Stimulated activated CD4-positive, alpha-beta T cell treated with anti-CD3 and anti-CD28 coated beads, Interleukin-4, amount 100 ng/mL, for 4 hours (primary cell): ENCODE measurements at places on chromosomes 13 and 19.

- no peak for DNase-seq
Measured at GRCh38 chr19:45816236-45817009, 1.3 kb upstream of the RSPH6A start.

GRCh38 chr19:10113964-10114650, 2.6 kb downstream of the P2RY11 start:
- DNase-seq = no peak

DNA sequence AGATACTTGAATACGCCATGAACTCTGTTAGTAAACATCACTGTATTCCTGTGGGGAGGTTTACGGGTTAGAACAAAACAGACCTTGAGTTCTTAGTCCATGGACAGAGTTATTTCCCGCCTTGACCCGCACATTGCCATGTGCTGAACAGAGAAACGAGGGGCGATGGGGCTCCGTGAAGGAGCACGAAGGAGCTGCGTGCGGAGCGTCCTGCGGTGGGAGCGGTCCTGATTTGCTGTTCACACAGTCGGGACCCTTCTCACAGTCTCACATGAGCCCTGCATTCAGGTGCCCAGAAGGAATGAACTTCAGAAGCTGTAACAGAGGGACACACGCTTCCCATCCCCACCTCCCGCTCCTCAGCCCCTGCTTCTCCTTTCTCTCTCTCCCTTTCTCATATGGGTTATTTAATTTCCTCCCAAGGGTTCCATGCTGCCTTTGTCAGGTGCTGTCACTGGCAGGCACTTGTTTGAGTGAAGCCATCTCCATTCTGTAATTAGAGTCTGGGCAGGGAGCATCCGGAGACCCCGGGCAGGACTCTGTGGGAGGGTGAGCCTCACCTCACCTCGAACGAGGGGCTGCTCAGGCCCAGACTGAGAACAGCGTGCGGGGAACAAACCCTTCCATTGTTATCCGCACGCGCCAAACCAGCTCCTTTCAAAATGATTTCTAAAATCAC, 76.9 kb downstream of the TEX29 start:
- DNase-seq = no peak

DNA sequence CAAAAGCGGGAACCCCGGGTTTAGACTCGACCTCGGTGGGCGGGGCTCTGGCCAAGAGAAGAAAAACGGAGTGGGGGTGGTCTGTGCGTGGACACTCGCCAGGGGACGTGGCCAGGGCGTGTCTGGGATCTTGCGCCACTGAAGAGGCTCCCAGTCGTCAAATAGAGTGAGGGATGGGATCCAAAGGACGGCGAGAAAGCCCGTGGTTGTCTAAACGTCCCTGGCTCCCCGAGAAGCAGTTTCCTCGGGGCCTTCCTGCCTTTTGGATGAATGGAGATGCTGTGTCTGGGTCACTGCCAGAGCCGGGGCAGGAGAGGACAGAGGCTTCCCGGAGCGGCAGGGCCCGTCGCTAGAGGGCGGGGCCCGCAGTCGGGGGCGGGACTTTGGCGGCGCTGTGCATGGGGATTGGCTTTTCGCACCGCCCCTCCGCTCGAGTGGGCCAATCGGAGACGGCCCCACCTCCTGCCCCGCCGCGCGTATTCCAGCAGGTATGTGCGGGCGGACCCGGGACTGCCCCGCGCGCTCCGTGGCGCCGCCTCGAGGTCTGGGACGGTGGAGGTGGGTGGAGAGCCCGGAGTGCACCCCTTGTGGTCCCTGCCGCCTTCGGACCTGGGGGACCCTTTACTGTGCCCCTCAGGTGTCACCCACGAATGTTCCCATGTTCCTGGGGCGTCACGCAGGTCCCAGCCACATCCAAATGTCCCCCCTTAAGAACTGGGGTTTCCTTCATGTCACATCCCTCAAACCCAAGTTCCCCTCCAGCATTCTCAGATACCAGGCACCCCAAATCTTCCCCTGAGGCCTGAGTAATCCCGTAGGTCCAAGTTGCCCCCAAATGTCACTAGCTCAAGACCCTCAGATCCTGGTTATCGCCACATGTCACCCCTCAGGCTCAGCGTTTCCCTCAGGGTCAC, 38.3 kb downstream of the ZSWIM4 start:
- DNase-seq = peak; percentile 93

GRCh38 chr13:30337061-30337610, 29.8 kb upstream of the KATNAL1 start:
- DNase-seq = no peak

- DNase-seq = no peak
Measured at GRCh38 chr13:45336025-45336800, 4.8 kb downstream of the TPT1 start.

GRCh38 chr19:49335784-49336481, 727 bp downstream of the CD37 start:
- no peak for DNase-seq

DNA sequence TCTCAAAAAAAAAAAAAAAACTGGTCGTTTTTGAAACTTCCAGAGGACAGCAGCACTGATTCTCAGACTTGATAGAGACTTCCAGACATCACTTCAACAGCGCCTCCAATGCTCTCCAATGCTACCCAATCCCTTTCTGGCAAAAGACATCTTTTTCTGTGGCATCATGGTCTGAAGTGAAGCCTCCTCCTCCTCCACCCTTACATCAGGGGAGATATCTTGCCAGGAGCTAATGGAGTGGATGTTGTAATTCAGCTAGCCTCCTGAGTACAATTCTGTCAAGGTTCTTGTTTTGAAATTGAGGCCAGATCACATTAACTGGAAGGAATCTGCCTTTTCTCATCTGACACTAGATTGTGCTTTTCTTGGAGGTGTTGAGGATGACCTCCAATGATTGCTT, 24.2 kb downstream of the FXYD5 start:
- no peak for DNase-seq

- no peak for DNase-seq
Measured at GRCh38 chr19:812049-812746, 9.6 kb downstream of the PLPPR3 start.

GRCh38 chr13:67147342-67148133, 82.6 kb downstream of the PCDH9 start:
- no peak for DNase-seq

- peak; percentile 67 for DNase-seq
Measured at GRCh38 chr19:14381689-14382474, 638 bp downstream of the ADGRE5 start.
